Vagina (tissue), 2 donors: ENCODE measurements at places on chromosomes 5 and 9. TPM values are rescaled to one million over a fixed set of nuclear protein-coding genes. Genes with fewer than 3 reads are reported as not detected.

FOXD1 gene
- not detected for total RNA-seq

NR6A1 gene
- total RNA-seq = 1.2 TPM

TOR4A gene
- total RNA-seq = 13.0 TPM

TAF11L5 gene
- total RNA-seq = not detected

IL4 gene
- not detected for total RNA-seq

UBE2QL1 gene
- total RNA-seq = 2.5 TPM

CCDC171 gene
- total RNA-seq = 2.9 TPM

CSNK1G3 gene
- 34.4 TPM for total RNA-seq

PLCXD3 gene
- 10.6 TPM for total RNA-seq

PCDHGA10 gene
- total RNA-seq = 10.6 TPM

SV2C gene
- total RNA-seq = 3.4 TPM

HTR1A gene
- total RNA-seq = not detected

PTGDS gene
- total RNA-seq = 301 TPM

MSX2 gene
- 1.2 TPM for total RNA-seq

SPATA31C1 gene
- not detected for total RNA-seq

TTC33 gene
- 12.8 TPM for total RNA-seq

CNTLN gene
- 13.3 TPM for total RNA-seq
